A172 (cell line): ENCODE measurements at places on chromosomes 2 and 18. TPM values are rescaled to one million over a fixed set of nuclear protein-coding genes. Genes with fewer than 3 reads are reported as not detected.

Gene ITPRIPL1
- not detected in 2 replicates for total RNA-seq

GRCh38 chr2:97993926-97994325 lies 1.8 kb downstream of the TMEM131 start:
- DNase-seq: no peak

- no peak for DNase-seq
Observed at GRCh38 chr2:36716111-36716510, 19.6 kb downstream of the VIT start.

Gene TAF1B
- 40.6 and 47.8 TPM in 2 replicates for total RNA-seq

Gene NCOA1
- total RNA-seq: 15.1 and 19.9 TPM in 2 replicates
